ENCODE measurements at places on chromosomes 11 and 22.
A peak's percentile ranks its signal among the peaks of the same experiment; 100 is the strongest.

DNA sequence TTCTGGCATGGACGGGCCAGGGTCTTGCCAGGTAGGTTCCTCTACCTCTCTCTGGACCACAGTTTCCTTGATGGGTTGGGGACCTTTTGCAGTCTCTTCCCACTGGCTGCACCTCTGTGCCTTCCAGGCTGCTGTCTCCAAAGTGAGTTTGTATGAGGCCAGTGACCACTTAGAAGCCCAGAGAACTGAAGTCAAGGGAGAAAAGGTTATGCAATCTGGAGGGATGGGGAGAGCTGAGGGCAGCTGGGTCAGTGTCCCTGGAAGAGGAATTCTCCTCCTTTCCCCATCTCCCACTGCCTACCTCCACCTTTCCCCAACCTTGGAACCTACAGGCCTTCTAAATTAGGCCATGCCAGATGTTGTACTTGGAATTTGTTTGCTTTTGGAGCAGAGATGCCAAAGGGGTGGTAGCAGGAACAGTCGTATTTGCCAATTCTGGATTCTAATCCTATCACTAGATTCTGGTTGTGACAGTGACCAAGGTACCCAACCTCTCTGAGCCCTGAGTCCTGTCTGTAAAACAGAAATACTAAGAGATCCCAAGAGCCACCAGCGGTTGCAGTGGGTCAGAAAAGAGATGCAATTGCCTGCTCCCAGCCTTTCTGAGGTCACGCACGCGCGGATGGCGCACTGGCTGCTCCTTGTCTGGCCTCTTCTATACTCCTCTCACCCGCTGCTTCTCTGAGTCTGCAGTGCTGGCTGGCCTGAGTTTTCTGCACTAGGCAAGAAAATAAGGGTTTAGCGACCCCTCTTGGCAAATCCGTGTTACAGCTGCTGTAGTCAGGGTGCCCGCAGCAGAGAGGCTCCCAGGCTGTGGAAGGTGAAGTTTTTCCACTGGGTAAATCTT lies 10.7 kb upstream of the ACCSL start:
- DNase-seq = peak; percentile 80

- peak; percentile 62 for DNase-seq
These were observed 197.1 kb downstream of the HIPK3 start for GRCh38 chr11:33454264-33454663.

GRCh38 chr22:23431337-23432072 lies 148.6 kb downstream of the IGLL1 start:
- no peak for DNase-seq

DNA sequence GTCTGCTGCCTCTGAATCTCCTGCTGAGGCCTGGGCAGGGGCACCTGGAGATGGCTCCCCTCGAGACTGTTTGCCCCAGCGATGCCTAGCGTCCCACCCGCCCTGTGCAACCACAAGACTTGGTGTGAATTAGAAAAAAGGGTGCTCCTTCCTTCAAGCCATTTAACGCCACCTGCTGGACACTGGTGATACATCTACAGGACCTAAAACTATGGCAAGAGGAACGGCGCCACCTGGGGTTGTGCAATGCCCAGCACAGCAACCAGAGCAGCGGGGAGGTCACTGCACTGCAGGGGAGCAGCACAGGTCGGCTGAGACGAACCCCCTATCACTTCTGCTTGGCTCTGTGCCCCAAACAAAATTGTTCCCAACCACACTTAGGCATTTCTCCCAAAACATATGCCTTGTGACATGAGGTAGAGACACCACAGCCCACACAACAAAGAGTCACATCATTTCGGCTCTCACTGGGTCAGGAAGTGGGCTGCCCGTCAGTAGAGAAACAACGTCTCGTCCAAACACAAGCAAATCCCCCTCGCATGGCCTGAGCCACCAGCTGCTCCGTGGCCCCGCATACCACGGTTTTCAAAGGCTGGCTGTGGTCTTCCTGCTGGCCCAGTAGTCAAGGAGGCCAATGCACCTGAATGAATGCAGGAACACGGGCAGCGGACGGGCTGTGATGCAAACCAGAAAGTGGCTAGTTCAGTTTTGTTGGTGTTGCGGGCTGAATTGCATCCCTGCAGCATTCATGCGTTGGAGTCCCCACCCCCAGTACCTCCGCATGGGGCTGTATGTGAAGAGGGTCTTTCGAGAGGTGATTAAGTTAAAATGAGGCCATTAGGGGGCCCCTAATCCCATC lies 171.9 kb downstream of the SHANK2 start:
- DNase-seq = peak; percentile 86

GRCh38 chr22:22181341-22181850 lies 63.2 kb upstream of the VPREB1 start:
- no peak for DNase-seq

DNA sequence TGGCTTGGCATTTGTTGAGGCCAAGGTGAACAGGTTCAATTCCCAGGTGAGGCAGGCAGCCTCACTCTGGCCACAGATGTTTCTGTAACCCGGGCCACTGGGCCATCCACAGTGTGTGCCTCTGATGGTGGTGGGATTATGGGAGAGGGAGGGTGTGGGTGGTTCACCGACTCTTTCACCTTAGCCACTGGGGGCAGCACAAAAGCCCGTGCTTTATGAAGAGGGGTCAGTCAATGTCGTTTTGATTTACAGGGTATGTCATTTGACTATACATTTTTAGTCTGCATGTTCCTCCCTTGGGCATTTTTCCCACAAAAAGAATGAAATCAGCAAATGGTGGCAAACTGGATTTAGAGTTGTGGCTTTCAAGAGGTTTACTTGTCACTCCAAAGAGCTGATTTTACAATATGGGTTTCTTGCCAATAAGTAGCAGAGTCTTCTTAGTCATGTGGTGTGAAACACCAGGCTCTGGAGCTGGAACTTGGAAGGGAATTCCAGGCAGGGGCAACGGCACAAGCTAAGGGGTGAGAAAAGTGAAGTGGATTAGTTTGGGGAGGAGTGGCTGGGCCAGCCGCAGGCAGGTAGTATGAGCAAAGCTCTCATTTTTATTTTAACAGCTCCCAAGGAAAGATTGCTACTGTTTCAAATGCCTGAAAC lies 217.8 kb upstream of the ZBED5 start:
- peak; percentile 4 for DNase-seq

GRCh38 chr22:32733196-32733768 lies 68.2 kb upstream of the TIMP3 start:
- DNase-seq = no peak

DNA sequence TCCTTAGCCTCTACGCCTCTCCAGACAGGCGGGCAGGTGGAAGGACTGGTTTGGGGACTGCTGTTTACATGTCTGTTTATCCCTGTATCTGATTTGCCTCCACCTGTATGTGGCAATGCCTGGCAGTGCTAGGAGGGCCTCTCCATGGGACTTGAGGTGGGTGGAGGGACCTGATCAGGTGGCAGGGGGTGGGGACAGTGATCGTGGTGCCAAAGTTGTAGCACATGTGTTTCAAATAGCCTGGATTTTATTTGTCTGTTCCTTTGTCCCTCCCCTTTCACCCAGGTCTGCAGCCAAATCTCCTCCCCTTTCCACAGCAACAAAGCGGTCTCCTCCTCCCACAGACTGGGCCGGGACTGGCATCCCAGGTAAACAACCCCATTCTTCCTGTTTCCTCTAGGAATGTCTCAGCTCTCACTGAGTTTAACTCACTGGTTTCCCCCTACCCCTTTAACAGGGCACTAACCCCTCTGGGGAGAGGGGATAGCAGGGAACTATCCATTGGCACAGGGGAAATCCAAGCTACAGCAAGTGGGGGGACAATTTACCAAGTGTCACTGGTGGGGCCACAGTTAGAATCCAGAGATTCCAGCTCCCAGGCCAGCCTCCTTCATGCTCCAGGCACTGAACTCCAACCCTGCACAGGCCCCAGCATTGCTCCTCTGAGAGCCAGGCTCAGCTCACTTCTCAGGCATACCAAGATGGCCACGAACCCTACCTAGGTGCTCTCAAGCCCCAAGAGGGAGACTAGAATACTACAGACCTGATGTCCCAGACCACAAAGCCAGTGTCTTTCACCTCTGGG lies 22.9 kb upstream of the TLCD5 start:
- no peak for DNase-seq

- no peak for DNase-seq
These were observed 385.3 kb downstream of the DYNC2H1 start for GRCh38 chr11:103494491-103494890.

DNA sequence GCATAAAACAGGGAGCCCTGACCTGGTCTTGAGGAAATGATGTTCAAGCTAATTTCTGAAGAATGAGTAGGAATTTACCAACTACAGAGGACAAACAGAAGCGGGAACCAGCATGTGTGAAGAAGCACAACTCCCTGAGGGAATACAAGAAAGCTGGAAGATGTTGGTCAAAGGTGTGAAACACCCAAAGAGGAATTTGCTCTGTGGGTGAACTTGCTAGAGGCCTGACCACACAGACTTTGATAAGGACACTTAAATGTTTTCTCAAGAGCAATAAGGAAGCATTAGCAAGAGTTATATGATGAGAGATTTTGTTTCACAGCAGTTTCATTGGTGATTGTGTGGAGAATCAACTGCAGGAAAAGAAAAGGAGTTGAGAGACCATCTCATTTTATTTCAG lies 17.6 kb downstream of the SLC5A12 start:
- no peak for DNase-seq

DNA sequence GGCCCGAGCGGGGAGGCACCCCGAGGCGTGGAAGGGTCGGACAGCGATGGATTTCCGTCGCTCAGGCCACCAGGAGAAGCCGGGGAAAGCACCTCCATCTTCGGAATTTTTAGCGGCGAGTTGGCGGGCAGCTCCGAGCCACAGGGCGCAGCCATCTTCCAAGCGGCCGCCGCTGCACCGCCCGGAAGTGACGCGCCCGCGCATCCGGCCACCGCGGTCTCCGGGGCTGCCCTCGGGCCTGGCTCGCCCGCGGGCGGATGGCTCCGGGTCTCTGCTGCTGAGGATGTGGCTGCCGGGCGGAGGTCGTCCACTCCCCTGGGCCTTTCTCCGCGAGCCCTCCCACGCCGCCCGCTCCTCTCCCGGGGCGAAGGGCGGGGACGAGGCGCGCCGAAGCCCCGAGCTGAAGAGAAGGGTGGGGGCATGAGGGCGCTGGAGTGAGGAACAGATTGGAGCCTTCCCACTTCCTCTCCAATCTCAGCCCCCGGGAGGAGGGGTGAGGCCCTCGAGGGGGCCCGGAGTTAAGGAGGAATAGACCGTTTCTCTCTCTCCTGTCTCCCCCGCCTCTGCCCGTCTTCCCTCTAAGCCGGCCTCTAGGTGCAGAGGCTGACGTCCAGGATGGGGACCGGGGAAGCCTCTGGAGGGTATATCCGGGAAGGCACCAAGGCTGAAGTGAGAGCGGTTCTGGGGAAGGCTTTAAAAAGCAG lies at the start of gene MSANTD2:
Gene MSANTD2 (minus strand): TSS at position 181 of the 704 bp plus-strand sequence. CDS start 26 bp downstream, at position 155.
- peak; percentile 93 for DNase-seq

DNA sequence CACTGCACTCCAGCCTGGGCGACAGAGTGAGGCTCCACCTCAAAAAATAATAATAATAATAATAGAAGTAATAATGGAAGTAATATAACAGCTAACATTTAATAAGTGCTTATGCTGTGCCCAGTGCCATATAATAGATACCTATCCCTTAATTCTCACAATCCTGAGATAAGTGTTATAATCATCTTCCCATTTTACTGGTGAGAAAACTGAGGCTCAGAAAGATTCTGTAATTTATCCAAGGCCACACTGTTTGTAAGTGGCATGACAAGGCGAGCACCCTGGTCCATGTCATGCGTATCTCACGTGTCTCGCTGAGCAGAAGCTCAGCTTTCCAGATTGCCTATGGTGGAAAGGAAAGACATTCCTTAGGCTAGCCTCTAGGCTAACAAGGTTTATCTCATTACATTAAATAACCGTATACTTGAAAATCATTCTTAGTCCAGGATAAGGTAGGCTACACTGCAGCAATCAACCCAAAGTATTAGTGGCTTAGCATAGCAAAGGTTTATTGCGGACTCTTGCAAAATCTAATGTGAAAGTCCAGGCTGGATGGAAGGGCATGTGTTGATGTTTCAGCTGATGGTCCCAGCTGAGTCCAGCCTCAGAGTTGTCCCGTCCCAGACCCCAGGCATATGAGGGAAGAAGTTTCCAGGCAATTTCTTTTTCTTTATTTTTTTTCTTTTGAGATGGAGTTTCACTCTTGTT lies 15.0 kb upstream of the LDLRAD3 start:
- no peak for DNase-seq

Data from SK-N-SH (cell line).